ENCODE measurements at places on chromosomes 11 and 22.

DNA sequence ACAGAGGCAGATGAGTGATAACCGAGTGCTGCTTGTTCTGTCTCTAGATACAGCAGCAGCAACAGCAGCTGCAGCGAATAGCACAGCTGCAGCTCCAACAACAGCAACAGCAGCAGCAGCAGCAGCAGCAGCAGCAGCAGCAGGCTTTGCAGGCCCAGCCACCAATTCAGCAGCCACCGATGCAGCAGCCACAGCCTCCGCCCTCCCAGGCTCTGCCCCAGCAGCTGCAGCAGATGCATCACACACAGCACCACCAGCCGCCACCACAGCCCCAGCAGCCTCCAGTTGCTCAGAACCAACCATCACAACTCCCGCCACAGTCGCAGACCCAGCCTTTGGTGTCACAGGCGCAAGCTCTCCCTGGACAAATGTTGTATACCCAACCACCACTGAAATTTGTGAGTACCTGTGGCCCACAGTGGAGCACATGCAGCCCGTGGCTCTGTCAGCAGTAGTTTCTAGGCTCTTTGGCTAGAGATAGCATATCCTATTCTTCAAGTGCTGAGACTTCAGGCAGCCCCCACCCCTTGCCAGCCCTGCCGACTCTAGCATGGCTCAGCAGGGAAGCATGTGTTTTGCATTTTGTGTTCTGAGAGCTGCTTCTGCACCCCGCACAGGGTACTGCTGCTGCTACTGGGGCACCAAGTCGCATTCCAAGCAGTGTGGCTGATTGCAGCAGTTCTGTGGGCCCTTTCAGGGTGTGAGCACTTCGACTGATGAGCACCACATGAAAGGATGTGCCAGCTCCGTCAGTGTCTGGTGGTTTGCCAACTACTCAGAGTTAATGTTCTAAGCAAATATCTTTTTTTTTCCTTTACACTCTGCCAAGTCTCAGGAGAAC lies 59.2 kb downstream of the MED15 start:
- no peak for DNase-seq

GRCh38 chr11:87141980-87142514 lies 104.3 kb downstream of the TMEM135 start:
- DNase-seq: no peak

- no peak for DNase-seq
These were observed 529.6 kb downstream of the NTM start for GRCh38 chr11:131899950-131900580.

GRCh38 chr11:67365736-67366444 lies 7.5 kb downstream of the CLCF1 start:
- no peak for DNase-seq

GRCh38 chr11:134561331-134561720 lies 149.3 kb upstream of the B3GAT1 start:
- DNase-seq: no peak

DNA sequence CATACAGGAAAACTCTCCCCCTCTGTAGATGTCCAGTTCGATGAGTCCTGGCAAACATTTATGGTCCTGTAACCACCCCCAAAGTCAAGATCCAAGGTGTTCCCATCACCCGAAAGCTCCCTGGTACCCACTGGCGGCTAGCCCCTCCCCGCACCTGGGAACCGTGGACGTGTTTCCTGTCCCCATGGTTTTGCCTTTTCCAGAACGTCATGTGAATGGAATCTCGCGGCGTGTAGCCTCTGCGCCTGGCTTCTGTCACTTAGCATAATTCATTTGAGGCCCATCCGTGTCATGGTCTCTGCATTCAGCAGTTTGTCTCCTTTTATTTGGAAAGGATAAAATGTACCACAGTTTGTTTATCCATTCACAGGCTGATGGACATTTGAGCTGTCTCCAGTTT lies 106.3 kb downstream of the KCNQ1 start:
- DNase-seq: peak; percentile 26

DNA sequence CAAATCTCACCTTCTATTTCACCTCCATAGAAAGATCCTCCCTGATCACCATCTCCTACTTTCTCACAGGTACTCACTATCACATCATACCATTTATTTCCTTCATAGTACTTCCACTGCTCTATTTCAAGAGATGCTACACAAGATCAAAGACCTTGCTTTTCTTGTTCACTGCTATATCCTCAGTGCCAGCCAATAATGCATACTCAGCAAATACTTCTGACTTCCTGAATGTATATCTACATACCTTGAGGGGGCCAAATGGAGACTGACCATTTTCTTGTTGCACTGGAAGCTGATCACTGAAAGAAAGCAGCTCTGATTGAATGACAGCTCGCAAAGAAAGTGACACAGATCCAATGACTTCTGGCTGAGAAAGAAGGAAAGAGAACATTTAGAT lies 64.7 kb downstream of the C2CD3 start:
- DNase-seq: no peak

DNA sequence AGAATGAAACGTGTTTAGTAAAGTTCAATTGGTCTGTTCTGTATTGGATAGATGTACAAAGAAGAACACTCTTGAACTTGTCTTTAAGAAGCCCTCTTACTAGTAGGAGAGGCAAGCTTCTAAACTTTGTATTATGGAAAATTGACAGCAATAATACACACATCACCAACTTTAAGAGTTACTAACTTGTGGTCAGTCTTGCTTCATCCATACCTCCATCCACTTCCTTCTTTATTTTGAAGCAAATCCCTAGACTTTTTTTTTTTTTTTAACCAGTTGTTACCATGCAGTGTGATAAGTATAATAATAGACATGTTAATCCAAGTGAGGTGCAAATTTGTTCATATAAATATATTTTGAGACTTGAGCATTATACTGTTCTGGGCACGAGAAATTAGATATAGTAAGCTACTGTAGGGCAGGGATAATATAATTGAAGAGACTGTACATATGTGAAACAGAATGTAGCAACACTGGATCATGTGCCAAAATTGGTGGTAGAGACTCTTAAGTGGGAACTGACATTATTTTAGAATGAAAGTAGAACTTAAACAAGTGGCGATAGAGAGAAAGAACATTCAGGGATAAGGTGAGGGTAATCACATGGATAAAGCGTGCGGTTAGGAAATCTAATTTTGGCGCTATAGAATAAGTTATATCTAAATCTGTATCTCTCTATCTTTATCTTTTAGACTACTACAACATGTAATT lies 6.5 kb downstream of the FAR1 start:
- no peak for DNase-seq

DNA sequence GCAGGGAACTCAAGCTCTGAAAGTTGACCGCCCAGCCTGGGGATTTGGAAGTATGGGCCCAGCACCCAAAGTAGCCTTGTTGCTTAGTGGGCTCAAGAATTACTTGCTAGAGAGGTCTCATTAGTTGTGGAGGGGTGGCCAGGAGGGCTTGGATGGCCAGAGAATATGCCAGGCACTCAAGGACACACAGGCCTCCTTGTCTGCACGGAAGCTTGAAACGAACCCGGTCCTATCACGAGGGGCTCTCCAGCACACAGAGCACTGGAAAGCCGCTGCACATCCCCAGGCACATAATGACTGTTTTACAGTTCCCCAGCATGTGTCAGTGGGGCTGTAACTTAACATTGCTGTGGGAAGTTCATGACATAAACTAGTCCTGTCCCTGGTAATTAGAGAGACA lies 55.9 kb downstream of the NAT10 start:
- DNase-seq: no peak

DNA sequence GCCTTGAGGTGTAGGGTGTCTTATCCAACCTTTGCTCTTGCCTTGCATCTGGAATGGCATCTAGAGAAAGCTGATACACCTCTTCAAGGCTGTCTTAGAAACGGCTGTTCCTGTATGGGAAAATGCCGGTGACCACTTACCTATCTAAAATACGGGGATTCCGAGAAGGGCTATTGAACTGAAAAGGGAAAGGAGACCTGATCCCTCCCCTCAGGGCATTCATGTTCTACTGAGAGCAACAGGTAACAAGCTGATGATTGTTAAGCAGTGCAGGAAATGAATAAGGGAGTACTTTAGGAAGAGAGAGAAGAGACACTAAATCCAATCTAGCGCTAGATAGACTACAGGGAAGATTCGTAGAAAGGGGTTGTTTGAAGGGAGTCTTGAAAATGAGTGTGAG lies 1388.1 kb downstream of the FAM181B start:
- no peak for DNase-seq

DNA sequence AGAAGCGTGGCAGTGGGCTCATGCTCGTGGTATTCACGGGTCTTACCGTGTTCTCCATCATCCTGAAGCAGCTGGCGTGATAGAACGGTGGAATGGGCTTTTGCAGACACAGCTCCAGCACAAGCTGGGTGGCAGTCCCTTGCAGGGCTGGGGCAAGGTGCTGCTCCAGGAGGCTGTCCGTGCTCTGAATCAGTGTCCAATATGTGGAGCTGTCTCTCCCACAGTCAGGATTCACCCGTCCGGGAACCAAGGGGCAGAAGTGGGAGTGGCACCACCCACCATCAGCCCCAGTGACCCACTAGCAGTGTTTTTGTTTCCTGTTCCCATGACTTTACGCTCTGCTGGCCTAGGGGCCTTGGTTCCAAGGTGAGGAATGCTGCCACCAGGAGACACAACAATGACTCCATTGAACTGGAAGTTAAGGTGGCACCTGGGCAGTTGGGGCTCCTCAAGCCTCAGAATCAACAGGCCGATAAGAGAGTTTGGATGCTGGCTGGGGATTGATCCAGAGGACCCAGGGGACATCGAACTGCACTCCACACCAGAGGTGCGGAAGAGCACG lies 16.9 kb upstream of the CD81 start:
- DNase-seq: no peak

- peak; percentile 65 for DNase-seq
These were observed 119.5 kb downstream of the ENTHD1 start for GRCh38 chr22:39773976-39774539.

GRCh38 chr22:22848364-22848866 lies 39.2 kb upstream of the IGLL5 start:
- DNase-seq: peak; percentile 73

DNA sequence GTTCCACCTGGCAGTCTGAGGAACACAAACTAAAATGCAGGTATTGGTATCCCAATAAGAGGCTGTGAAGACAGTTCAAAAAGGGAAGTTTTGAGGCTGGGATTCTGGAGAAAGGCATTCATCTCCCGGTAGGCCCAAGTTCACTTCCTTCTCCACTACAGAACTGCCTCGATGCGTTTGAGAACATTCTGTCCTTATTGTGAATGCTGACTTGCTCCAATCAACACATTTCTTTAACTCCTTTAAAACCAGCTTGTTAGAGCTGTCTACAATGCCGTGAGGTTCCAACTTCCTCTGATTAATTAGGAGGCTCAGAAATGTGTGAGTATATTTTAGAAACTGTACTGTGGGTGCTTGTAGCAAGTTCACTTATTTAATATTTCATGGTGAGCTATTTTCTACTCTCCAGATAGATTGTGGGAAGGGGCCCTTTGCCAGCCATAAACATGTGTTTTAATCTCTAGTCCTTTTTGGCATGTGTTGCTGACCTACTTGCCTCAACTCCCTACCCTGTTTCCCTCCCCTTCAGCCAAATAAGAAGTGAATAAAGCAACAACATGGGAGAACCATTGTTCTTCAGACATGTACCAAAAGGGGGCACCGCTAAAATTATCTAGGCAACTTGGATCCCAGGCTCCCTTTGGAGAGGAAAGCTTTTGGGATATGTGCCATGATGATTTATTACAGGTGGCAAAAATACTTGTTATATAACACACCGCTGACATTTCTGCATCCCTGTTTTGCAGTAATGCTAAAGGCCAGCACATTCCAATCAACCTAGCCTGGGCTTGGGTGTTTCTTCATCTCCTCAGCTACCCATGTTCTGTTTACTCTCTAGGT lies 245.6 kb downstream of the BLID start:
- DNase-seq: no peak

DNA sequence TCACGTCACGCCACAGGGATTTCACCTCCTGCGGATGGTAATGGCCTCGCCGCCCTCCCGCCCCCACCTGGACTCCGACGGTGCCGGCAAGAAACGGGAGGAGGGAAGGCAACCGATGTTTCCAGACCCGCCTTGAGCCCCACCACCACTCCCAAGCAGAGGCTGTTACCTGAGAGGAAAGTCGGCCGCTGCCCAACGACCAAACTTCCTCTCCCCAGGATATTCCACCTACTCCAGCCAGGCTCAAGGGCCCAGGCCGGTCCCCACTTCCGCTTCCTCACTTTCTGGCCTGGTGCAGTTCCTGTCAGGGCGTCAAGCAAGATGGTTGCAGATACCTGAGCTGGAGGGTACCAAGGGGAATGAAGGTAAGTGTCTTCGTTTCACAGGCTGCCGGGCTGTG lies at the start of gene ENTHD1:
TSS of gene ENTHD1 (minus strand) at position 235 of the 400 bp plus-strand sequence. CDS start 6,012 bp downstream, outside the sequence.
- no peak for DNase-seq

DNA sequence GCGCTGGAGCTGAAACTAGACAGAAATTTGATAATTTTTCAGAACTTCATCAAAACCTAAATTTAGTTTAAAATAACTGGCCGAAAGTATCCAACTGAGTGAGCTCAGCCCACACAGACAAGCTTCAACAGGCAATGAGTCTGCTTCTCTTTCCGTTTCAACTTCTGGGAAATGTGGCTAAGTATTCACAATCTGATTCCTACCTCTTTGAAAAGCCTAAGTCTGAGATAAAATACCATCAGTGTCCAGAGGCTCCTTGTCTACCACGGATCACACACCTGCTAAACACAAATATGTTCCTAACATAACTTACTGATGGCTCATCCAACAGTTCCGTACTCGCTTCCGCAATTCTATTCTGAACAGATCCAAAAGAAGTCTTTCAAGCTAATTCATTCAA lies 8.5 kb downstream of the SIK3 start:
- DNase-seq: no peak

- DNase-seq: no peak
These were observed 150.0 kb upstream of the SYT13 start for GRCh38 chr11:45436118-45436517.

DNA sequence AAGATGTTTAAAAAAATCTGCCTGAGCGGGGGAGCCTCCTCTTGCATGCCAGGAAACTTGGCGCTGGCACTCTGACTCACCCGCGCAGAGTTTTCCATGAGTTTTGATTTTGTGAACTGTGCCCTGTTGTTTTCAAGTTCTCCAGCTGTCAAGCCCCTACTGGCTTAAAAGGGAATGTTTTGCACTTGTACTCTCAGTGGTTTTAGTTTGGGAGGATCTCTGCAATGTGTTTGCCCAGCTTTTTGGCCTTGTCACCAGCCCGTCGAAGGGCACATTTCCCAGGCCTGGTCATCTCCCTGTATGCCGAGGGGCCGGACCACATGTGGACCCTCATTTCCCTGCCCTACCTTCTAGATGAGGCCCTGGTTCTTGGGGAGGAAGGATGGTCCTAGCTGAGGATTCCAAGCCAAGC lies 12.2 kb downstream of the MRGPRF start:
- no peak for DNase-seq

GRCh38 chr11:128628686-128629085 lies 41.3 kb upstream of the ETS1 start:
- DNase-seq: no peak

- DNase-seq: no peak
These were observed 365.7 kb upstream of the CADM1 start for GRCh38 chr11:115869780-115870431.
